Vagina (tissue), 2 donors: ENCODE measurements at places on chromosomes 12 and 14.

- H3K27me3 ChIP-seq: no peaks in the 10 kb centered on the region
- no peaks in the 10 kb centered on the region for H3K4me1 ChIP-seq
- no peak overlapping the region for H3K27ac ChIP-seq
- no peak overlapping the region for H3K4me3 ChIP-seq
- H3K36me3 ChIP-seq: no peaks in the 10 kb centered on the region
- DNase-seq: no peak
Observed at GRCh38 chr14:57352396-57353170, 37.8 kb upstream of the NAA30 start.

DNA sequence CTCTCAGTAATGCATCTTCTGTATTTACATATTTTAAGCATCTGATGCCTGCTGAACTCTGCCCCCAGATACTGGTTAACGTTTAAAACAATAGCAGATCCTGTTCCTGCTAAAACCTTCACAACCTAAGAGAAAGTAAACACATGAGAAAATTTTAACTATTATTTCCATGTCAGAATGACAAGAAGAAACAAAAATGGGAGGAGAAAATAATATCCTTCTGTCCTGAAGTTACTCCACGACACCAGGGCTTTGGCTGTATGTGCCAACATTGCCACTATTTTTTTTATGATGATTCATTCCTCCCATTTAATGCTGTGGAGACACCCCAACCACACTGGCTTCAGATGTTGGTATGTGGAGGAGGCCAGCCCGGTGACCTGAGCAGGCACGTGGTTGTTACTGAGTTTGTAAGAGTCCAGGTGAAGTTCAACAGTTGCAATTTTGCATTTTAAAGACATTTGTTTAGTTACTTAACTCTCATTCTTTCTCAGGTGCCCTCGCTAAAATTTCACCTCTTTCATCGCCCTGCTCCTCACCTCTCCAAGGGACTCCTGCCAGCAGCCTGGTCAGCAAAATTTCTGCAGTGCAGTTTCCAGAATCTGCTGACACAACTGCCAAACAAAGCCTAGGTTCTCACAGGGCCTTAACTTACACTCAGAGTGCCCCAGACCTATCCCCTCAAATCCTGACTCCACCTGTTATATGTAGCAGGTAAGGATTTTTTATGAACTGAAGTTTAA, 65.5 kb upstream of the SLCO1C1 start:
- no peak overlapping the region for H3K27ac ChIP-seq
- H3K4me1 ChIP-seq: no peaks in the 10 kb centered on the region
- DNase-seq: no peak
- H3K4me3 ChIP-seq: no peak overlapping the region
- H3K27me3 ChIP-seq: no peaks in the 10 kb centered on the region
- no peaks in the 10 kb centered on the region for H3K36me3 ChIP-seq

- H3K27ac ChIP-seq: no peak overlapping the region
- H3K36me3 ChIP-seq: no peaks in the 10 kb centered on the region
- H3K4me3 ChIP-seq: no peak overlapping the region
- H3K27me3 ChIP-seq: no peaks in the 10 kb centered on the region
Observed at GRCh38 chr12:87152075-87152474, 877.1 kb downstream of the C12orf50 start.

DNA sequence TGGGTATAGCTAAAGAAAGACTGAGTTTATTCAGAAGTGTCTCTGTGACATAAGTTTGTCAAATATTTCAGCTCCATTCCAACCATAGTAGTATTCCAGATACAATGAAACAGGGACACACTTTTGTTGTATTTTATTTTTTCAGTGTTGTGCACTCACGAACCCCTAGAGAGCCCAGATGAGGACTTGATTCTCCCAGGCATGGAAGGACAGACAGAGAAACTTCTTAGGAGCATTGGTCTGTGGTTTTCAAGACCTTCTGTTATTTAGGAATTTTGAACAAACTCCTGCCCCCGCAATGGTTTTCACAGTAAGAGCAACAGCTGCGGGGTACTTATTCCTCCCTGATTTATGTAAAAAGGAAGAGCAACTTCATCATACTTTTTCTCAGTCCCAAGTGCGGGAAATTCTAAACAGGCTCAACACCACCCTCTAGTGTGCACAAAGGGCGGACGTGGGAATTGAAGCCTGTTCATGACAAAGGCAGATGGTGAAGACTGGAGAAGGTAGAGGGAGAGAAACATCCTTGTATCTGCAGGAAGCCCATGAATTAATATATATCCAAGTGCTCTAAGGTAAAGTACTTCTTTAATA, 147.6 kb downstream of the PAH start:
- peak overlapping the region; percentile 36 for H3K27ac ChIP-seq
- no peaks in the 10 kb centered on the region for H3K4me1 ChIP-seq
- no peaks in the 10 kb centered on the region for H3K36me3 ChIP-seq

DNA sequence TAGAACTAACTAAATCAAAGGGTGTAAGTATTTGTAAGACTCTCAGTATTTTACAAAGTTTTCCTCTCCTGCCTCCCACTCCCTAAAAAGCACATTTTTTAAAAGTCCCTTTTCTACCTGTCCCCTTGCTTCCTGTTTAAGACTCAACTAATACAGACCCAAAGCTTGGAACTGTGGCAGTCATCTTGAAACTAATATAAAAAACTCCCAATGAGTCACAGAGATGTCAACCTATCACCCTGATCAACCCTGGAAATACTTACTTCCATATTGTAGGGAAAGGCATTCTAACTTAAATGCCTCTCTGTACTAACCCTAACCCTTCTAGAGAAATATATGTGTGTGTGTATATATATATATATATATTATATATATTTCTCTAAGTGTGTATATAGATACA, 184.8 kb downstream of the SPTSSA start:
- H3K4me1 ChIP-seq: no peaks in the 10 kb centered on the region
- no peak for DNase-seq
- H3K4me3 ChIP-seq: no peak overlapping the region
- no peak overlapping the region for H3K27ac ChIP-seq
- H3K36me3 ChIP-seq: no peaks in the 10 kb centered on the region
- no peaks in the 10 kb centered on the region for H3K27me3 ChIP-seq

- no peak overlapping the region for H3K27ac ChIP-seq
- H3K27me3 ChIP-seq: no peaks in the 10 kb centered on the region
- H3K4me3 ChIP-seq: no peak overlapping the region
- H3K4me1 ChIP-seq: no peaks in the 10 kb centered on the region
- no peak for DNase-seq
- peaks cover 90% of the 10 kb centered on the region for H3K36me3 ChIP-seq
Observed at GRCh38 chr12:112236386-112236785, 111.0 kb downstream of the TRAFD1 start.

DNA sequence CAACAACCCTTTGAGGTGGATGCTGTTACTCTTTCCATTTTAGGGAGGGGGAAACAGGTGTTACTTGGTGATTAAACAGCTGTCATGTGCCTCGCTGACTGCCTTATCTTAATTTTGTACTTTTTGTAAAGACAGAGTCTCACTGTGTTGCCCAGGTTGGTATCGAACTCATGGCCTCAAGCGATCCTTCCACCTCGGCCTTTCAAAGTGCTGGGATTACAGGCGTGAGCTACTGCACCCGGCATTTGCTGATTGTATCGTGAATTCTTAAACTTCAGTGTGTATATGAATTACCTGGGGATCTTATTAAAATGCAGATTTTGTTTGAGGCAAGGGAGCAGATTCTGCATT, 659 bp downstream of the PSMD9 start:
- no peaks in the 10 kb centered on the region for H3K27me3 ChIP-seq
- no peak for DNase-seq
- peak overlapping the region; percentile 71 for H3K4me3 ChIP-seq
- H3K4me1 ChIP-seq: peaks cover 38% of the 10 kb centered on the region
- peak overlapping the region; percentile 97 for H3K27ac ChIP-seq

GRCh38 chr12:119938049-119938667, 50.9 kb upstream of the BICDL1 start:
- H3K27me3 ChIP-seq: no peaks in the 10 kb centered on the region
- H3K36me3 ChIP-seq: no peaks in the 10 kb centered on the region
- no peak overlapping the region for H3K27ac ChIP-seq
- DNase-seq: no peak
- no peak overlapping the region for H3K4me3 ChIP-seq

GRCh38 chr14:54881235-54881760, 21.3 kb downstream of the GCH1 start:
- no peaks in the 10 kb centered on the region for H3K4me1 ChIP-seq
- H3K27me3 ChIP-seq: no peaks in the 10 kb centered on the region
- H3K4me3 ChIP-seq: peak overlapping the region; percentile 48
- no peak for DNase-seq
- H3K36me3 ChIP-seq: no peaks in the 10 kb centered on the region

GRCh38 chr14:37569729-37570128, 25.3 kb downstream of the FOXA1 start:
- H3K4me3 ChIP-seq: no peak overlapping the region
- no peak for DNase-seq
- no peaks in the 10 kb centered on the region for H3K4me1 ChIP-seq
- H3K27me3 ChIP-seq: no peaks in the 10 kb centered on the region

DNA sequence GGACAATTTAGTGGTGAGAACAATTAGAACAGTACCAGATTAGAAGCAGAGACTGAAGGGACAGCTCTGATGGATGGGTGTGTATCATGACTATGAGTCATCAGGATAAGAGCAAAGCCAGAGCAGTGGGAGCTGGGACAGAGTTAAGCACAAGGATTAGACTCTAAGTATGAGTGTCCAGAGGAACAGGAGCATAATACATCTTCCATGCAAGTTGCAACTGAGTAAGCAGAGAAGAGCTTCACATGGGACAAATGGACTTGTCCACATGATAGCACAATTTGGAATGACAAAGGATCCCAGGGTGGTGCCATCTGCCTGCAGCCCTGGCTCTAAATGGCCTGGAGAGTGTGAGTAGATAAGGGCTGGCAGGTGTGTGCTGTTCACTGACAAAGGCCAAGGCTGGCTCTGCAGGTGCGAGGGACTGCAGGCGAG, 226.4 kb upstream of the CAND1 start:
- no peak overlapping the region for H3K27ac ChIP-seq
- no peak overlapping the region for H3K4me3 ChIP-seq
- no peaks in the 10 kb centered on the region for H3K36me3 ChIP-seq
- no peaks in the 10 kb centered on the region for H3K4me1 ChIP-seq
- no peak for DNase-seq

- no peaks in the 10 kb centered on the region for H3K36me3 ChIP-seq
- peak overlapping the region; percentile 27 for H3K27ac ChIP-seq
Observed at GRCh38 chr14:69263364-69263763, 3.4 kb downstream of the GALNT16 start.

DNA sequence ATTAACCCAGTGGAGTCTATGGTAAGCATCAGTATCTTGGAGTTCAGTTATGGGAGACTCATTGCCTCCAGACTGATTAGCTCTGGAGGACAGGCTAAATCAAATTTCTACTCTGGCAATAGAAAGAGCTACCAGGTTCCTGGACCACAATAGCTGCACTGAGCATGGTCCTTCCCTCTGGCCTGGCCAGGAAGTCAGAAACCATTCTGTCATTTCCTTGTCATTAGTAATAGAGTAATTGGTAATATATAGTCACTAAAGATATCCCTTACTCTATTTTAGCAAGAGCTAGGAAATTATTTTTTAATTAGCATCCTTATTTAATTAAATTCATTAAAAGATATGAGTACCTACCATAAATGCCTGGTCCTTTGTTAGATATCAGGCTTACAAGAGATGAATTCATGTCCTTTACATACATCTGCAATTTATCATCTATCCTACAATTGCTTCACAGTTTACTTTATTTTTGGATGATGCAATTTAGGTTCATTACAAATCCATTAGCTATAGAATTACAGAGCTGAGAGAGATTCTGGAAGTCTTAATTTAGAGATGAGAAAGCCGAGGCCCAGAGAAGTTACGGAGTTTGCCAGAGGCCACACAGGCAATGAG, 23.7 kb upstream of the TDRD9 start:
- H3K4me3 ChIP-seq: no peak overlapping the region
- no peaks in the 10 kb centered on the region for H3K36me3 ChIP-seq
- no peaks in the 10 kb centered on the region for H3K4me1 ChIP-seq
- DNase-seq: no peak
- H3K27ac ChIP-seq: no peak overlapping the region
- no peaks in the 10 kb centered on the region for H3K27me3 ChIP-seq

- H3K36me3 ChIP-seq: no peaks in the 10 kb centered on the region
- H3K4me1 ChIP-seq: peaks cover 5% of the 10 kb centered on the region
Observed at GRCh38 chr12:101455685-101456084, 19.5 kb upstream of the SPIC start.

- no peaks in the 10 kb centered on the region for H3K27me3 ChIP-seq
- no peak for DNase-seq
- H3K27ac ChIP-seq: no peak overlapping the region
- no peak overlapping the region for H3K4me3 ChIP-seq
- no peaks in the 10 kb centered on the region for H3K36me3 ChIP-seq
Observed at GRCh38 chr12:110697236-110697635, 8.3 kb upstream of the HVCN1 start.

DNA sequence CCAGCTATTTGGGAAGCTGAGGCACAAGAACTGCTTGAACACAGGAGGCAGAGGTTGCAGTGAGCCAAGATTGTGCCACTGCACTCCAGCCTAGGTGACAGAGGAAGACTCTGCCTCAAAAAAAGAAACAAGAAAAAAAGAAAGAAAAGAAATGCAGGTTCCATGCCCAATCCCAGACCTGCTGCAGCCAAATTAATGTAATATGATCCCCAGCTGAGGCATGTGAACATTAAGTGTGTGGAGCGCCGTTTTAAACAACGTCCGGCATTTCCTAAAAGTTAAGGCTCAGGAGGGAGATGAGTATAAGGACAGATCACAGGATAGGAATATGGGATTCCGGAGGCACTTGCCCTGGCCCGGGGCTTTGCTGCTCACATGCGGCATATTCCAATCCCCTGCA, 162.9 kb downstream of the KSR2 start:
- DNase-seq: no peak
- no peak overlapping the region for H3K27ac ChIP-seq
- no peaks in the 10 kb centered on the region for H3K36me3 ChIP-seq
- no peaks in the 10 kb centered on the region for H3K4me1 ChIP-seq
- no peak overlapping the region for H3K4me3 ChIP-seq

- H3K27ac ChIP-seq: peak overlapping the region; percentile 70
- H3K36me3 ChIP-seq: peaks cover 32% of the 10 kb centered on the region
- no peaks in the 10 kb centered on the region for H3K27me3 ChIP-seq
- H3K4me3 ChIP-seq: no peak overlapping the region
Observed at GRCh38 chr12:110536834-110537604, 34.9 kb downstream of the RAD9B start.

GRCh38 chr12:96078231-96079135, 43.1 kb upstream of the LTA4H start:
- DNase-seq: no peak
- no peak overlapping the region for H3K27ac ChIP-seq
- peaks cover 14% of the 10 kb centered on the region for H3K4me1 ChIP-seq
- H3K4me3 ChIP-seq: no peak overlapping the region
- H3K27me3 ChIP-seq: no peaks in the 10 kb centered on the region

DNA sequence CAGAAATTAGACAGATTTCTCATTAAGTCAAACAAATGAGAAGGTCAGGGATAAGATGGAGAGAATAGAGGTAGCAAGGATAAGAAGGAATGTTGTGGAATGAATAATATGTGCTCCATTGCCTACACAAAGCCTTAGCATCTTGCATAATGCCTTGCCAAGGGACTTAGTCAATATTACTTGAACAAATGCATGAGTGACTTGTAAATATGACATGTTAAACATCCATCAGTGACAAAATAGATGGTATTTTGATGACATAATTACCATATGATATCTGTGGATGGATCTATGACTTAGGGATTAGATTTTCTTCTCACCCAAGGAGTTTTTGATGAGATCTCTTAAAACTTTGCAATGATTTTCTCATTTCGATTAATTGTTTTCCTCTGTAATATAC, 194.1 kb upstream of the RASSF8 start:
- no peak overlapping the region for H3K4me3 ChIP-seq
- no peaks in the 10 kb centered on the region for H3K4me1 ChIP-seq
- no peak overlapping the region for H3K27ac ChIP-seq
- H3K36me3 ChIP-seq: no peaks in the 10 kb centered on the region
- no peaks in the 10 kb centered on the region for H3K27me3 ChIP-seq
- DNase-seq: no peak
